ENCODE measurements at places on chromosomes 5 and 9.

GRCh38 chr5:152514827-152515397, 109.8 kb upstream of the NMUR2 start:
- DNase-seq: no peak

DNA sequence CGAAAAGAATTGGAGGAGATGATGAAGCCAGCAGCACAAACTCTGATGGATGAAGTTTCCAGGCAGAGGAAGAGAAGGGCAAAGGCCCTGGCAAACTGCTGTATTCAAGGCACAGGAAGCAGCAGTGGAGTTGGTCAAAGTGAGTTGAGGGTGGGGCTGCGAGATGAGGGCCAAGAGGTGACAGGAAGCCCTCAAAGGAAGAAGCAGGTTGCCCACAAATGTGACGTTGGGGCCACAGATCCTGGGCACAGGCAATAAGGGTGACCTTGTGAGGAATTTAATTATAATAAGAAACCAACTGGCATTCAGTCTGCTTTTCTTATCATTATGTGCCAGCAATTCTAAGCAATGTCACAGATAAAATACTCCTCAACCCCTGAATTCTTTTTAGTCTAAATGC, 261.8 kb downstream of the CTNND2 start:
- no peak for DNase-seq

DNA sequence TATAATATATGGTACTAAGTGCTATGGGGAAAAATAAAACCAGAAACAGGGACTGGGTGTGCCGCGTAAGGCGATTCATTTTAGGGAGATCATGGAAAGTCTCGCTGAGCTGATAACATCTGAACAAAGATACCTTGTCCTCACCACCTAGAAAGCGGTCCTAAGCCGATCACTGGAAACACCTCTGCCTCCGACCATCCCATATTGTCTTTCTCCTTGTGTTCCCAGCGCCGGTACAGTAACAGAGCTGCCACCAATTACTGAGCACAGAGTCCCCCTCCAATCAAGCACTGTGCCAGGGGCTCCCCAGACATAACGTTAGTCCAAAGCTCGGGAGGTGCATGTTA, 704 bp downstream of the CCDC112 start:
- DNase-seq: no peak

GRCh38 chr9:71816916-71817451, 48.7 kb upstream of the CEMIP2 start:
- no peak for DNase-seq

DNA sequence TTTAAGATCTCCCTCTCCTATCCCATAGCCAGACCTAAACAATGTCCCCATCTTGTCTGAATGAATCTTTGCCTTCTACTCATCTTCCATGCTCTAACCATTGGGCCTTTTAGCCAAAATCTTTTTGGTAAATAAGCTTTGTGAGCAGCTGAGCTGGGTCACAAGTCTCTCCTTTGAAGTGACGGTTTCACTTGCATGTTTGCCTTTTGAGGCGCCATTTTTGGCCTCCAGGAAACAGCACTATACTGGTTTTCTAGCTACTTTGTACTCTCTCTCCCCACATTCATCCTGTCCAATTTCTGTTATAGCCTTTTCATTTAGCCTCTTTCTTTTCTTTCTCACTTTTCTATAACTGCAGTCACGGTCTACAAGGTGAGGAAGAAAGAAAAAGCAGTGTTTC, 195.5 kb upstream of the C9orf72 start:
- no peak for DNase-seq

- no peak for DNase-seq
These were observed 392.8 kb upstream of the DAP start for GRCh38 chr5:11153670-11154382.

GRCh38 chr5:179421144-179421901, 76.1 kb upstream of the ADAMTS2 start:
- no peak for DNase-seq

- DNase-seq: no peak
These were observed 63.2 kb upstream of the IQGAP2 start for GRCh38 chr5:76339919-76340318.

GRCh38 chr5:33828626-33829308, 63.0 kb downstream of the ADAMTS12 start:
- no peak for DNase-seq

GRCh38 chr9:34490760-34491159, 32.0 kb downstream of the ENHO start:
- DNase-seq: no peak

- no peak for DNase-seq
These were observed 621 bp downstream of the FYB1 start for GRCh38 chr5:39218482-39219402.

DNA sequence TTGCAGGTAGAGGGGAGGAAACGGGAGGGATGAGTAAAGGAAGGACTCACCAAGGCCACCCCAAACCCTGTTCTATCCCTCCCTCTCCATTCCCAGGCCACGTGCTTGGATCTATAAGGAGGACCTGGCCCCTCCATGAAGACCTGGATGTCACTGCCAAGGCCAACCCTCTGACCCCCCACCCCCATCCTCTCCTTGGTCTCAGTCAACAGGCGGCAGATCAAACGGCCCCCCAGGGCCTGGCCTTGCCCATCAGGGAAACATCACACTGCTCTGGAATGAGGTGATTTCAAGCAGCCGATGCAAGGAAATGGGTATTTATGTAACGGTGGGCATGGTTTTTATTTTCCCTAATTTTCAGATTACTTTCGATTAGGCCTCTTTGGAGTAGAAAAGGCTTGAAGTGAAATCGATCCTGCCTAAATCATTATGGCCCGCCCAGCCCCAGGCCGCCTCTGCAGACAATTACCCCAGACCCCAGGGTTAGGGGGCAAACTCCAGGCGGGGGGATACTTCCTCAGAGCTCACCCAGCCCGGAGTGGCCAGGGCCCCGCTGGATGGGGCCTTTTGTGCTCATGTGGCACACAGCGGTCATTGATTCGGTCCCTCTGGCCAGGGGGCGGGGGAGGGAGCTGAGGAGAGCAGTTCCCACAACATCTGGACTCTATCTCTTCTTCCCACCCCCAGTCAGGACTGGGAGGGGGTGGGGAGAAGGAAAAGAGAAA, 125.3 kb downstream of the PHF2 start:
- DNase-seq: no peak

- peak; percentile 63 for DNase-seq
These were observed 525.6 kb downstream of the PDE4D start for GRCh38 chr5:59367791-59368394.

GRCh38 chr5:66829826-66830225, 233.6 kb downstream of the MAST4 start:
- DNase-seq: no peak

GRCh38 chr5:144210655-144211054, 40.0 kb downstream of the KCTD16 start:
- no peak for DNase-seq

DNA sequence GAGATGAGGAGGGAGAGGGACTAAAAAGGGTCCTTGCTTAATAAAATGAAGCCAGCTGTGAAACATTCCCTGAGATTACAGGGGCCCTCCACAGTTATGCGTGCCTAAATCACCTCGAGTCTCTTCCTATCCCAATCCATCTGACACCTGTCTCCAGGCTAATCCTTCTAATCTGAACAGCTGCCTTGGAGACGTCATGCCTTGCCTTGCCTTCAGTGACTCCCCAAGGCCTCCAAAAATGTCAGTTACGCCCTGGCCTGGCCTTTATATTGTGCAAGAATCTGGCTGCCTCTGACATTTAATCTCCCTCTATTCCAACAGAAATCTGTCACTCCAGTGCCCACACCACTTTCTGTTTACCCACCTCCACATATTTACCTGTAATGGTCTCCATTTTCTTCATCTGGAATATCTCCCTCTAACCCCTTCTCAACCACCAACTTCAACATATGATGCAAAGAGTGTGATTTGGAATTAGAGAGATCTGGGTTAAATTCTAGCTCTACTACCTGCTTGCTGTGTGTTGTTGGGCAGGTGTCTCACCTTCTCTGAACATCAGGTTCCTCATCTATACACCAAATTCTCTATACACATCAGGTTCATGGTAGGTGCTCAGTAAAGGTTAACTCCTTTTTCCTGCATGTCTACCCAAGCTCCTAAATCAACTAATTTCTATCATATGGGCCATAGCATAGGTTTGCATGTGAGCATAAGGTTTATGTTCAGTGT, 57.9 kb downstream of the PTCD2 start:
- no peak for DNase-seq

- DNase-seq: peak; percentile 37
These were observed 57.1 kb upstream of the FUBP3 start for GRCh38 chr9:130522233-130522808.

DNA sequence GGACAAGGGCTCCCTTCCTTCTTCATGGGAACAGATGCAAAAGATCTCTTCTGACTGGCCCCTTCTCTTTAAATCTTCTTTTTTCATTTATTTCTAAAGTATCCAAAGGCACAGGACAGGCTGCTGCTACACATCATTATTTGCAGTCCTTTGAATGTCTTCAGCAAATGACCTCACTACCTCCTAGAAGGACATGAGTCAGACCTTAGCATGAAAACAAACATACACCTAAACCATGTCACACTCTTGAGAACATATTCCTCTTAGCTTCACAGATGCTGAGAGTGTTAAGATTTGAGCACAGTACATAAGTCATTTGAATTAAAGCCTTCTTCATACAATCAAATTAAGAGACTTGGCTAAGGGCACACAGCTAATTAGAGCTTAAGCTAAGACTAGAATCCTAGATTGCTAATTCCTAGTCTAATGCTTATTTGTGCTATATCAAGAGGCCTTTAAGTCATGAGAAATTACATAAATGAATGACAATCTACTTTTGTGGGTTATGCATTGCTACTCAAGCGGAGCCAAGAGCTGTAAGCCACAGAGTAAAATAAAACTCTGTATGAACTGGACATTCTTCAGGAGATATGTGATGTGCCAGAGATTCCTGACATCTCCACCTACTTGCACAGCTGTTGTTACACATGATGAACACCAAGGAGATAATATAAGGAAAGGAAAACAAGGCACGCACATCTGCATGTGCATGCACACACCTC, 109.1 kb upstream of the PTGER4 start:
- no peak for DNase-seq

- DNase-seq: no peak
These were observed 121.7 kb downstream of the PTTG1 start for GRCh38 chr5:160543395-160543794.

GRCh38 chr5:74491586-74491985, 148.9 kb downstream of the ENC1 start:
- DNase-seq: no peak

GRCh38 chr5:170861917-170862766, at the start of gene RANBP17:
Gene RANBP17, plus strand, starts transcription at chr5:170862018.
- DNase-seq: peak; percentile 24

- no peak for DNase-seq
These were observed 64.6 kb downstream of the PSMB7 start for GRCh38 chr9:124350494-124351263.

DNA sequence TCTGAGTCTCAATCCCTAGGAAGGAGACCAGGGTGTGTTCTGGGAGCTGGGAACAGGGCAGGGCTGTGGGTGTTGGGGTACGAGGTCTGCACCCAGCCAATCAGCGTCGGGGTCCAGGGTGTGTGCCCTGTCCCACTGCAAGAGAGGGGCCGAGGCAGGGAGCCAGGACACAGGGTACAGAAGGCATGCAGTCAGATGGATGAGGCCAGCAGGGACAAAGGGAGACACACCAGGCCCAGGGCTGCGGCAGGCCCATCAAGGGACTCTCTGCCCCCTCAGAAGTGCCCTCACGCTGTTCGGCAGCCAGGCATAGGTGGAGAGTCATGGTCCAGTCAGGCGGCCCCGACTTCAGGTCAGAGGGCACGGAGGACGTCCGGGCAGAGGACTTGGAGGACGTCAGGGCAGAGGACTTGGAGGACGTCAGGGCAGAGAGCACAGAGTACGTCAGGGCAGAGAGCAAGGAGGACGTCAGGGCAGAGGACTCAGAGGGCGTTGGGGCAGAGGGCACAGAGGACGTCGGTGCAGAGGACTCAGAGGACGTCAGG, 28.8 kb upstream of the ADAMTS2 start:
- DNase-seq: no peak

GRCh38 chr5:119330367-119331183, 25.2 kb upstream of the TNFAIP8 start:
- peak; percentile 72 for DNase-seq

GRCh38 chr9:76629205-76629990, 134.8 kb upstream of the PCA3 start:
- no peak for DNase-seq

DNA sequence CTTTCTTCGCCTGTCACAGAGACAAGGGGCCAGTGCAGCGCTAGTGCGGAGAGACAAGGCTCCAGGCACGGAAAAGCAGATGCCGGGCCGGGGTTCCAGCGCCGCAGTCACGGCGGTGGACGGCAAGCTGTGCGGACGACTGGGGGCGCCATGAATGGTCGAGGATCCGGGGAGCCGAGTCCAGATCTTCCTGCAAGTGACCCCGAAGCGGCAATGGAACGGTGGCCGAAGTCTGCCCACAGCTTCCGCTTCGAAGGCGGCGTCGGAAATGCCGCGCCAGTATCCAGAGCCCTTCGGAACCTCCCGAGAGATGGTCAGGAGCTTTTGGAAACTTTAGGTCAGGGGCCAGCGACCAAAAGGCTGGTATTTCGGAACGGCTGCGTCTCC, 601 bp upstream of the FAF2 start:
- DNase-seq: no peak

DNA sequence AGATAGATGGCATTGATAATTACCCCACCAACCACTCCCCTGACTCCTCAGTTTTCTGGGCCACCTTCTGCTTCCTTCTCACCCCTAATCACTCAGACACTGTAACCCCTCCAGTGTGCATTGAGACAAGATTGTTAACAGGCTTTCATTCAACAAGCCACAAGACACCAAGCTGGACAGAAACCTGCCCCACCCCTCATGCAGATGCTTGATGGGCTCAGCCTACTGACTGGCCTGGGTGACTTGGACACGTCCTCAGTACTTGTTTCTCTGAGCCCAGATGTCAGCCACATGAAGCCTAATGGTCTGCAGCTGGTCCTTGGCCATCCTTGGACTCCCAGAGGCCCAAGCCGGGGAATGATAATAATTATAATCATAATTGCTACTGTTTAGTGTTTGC, 71.4 kb upstream of the SMIM23 start:
- no peak for DNase-seq

- no peak for DNase-seq
These were observed 18.3 kb downstream of the RALGPS1 start for GRCh38 chr9:126932871-126933321.

DNA sequence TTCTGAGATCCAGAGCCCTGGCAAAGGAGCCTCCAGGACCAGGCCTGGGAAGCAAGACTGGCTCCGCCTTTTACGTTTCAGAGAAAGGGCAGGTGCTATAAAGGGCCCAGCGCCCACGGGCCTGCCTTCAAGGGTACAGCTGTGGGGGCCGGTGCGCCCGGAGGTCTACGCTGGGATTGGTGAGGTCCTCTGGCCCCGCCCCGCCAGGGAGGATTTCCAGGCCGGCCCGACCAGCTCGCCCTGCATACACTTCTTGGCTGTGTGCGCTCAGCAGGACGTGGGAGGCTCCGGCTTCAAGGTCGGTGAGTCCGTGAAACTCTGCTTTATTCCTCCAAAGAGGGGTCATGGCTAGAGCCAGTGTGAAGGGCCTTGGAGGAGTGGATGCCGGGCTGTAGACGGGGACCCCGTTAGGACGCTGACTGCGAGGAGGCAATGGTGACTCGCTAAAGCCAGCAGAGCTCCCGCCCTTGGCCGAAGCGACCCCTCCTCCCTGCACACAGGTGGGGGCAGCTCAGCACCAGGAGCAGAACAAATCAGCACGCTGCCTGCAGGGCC, at the start of gene CKMT2:
TSS of gene CKMT2 (plus strand) at position 243 of the 555 bp plus-strand sequence. CDS start 17,811 bp downstream, outside the sequence.
- DNase-seq: no peak

GRCh38 chr5:111742177-111742994, 14.6 kb downstream of the NREP start:
- no peak for DNase-seq
